ENCODE measurements at places on chromosomes 1 and 21.

DNA sequence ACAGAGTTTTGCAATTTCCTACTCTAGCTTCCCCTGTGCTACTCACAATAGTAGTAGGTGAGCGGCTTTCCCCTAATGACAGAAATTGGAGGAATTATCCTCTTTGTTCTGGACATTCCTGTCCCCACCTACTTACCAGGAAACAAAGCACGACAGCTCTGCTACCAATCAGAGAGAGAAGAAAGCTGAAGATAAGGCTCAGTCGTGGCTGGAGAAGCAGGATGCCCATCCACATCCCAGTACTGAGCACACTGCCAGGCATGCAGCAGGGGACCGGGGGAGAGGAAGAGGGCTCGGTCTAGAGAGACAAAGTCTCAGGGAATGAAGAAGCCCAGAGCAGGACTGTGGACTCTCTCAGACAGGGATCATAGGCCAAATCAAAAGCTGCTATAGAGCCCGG lies 134.1 kb upstream of the KRTAP19-8 start:
- DNase-seq: no peak

GRCh38 chr21:45981151-45982091 lies at the start of gene COL6A1:
Gene COL6A1 (plus strand): TSS chr21:45981770. CDS start chr21:45981851, 81 bp downstream.
- no peak for DNase-seq

- no peak for DNase-seq
Observed at GRCh38 chr1:157966031-157966537, 27.4 kb upstream of the KIRREL1 start.

DNA sequence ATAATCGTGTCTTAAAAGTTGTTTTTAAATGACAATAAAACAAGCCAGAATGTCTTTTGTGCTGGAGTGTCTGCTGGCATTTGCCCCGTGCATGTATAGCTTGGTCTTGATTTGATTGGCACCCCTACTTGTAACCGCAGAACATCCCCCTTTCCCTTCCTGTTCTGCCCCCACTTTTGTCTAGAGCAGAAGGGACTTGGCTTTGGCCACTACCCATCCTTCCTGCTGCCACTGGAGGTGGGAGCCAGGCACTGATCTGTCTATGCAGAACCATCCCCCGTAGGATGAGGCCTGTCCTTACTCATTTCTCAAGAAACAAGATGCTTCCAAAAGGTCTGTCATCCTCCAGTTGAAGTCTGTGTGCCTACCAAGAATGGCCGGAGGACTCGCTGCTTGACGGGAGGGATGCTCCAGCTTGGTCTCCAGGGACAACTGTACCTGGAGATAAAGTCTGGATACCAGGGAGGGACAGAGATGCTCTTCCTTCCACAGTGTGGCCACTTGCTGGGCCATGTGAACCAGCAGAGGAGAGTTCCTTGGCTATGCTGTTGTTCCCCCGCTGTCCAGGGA lies 1.1 kb upstream of the SLC27A3 start:
- no peak for DNase-seq
